Right hindlimb (tissue), 1 donor: ENCODE measurements at places on chromosomes 3 and 15.

- no peak for DNase-seq
Measured at GRCh38 chr3:194730365-194730764, 44.7 kb downstream of the FAM43A start.

DNA sequence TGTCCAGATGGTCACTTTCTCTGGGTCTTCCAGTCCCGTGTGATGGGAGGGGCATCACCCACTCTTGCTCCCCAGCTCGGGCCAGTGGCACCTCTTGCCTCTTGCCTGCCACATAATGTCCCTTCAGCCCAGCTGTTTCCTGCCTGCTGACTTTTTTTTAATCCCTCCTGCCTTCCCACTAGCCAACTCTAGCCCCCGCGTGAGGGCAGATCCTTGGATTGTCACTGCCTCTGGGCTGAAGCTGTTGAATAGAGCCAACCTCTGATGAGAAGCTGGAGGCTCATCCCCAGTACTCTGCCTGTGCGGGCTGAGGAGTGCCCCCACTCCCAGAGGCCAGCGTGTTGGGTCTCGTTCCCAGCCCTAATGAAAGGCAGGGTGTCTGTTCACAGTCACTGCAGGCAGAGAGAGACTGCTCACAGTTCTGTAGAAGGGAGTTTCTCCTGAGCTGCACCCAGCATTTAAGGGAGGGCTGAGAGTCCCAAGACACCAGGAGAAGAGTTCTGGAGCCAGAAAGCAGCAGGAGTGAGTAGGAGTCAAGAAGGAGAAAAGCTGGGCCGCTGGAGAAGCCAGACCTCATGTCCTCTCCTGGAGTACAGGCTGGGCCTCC, 30.1 kb upstream of the TIMP4 start:
- no peak for DNase-seq

DNA sequence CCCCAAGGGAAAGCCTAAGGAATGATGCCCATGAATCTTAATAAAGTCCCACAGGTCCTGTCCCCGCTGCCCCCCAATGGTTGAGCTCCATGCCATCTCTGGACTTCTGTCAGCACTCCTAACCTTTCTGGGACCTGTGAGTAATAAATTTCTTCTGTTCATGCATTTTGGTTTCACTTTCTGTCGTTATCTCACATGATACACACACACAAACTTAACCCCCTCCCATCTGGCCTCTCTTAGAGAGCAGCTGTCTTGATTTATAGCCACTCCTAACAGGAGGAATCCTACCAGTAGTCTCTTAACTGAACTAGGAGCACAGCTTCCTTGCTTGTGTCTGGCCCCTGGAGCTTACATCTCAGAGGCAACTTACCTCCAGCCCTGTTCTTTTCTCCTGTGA, 82.7 kb upstream of the SELENOK start:
- DNase-seq: no peak

- no peak for DNase-seq
Measured at GRCh38 chr3:166471074-166471767, 634.0 kb upstream of the BCHE start.

GRCh38 chr15:59521443-59521842, 83.5 kb downstream of the FAM81A start:
- DNase-seq: no peak

GRCh38 chr3:47865192-47865591, 62.3 kb downstream of the DHX30 start:
- no peak for DNase-seq
